HT1080 (cell line): ENCODE measurements at places on chromosomes 3 and 15. TPM values are rescaled to one million over a fixed set of nuclear protein-coding genes. Genes with fewer than 3 reads are reported as not detected.

DNA sequence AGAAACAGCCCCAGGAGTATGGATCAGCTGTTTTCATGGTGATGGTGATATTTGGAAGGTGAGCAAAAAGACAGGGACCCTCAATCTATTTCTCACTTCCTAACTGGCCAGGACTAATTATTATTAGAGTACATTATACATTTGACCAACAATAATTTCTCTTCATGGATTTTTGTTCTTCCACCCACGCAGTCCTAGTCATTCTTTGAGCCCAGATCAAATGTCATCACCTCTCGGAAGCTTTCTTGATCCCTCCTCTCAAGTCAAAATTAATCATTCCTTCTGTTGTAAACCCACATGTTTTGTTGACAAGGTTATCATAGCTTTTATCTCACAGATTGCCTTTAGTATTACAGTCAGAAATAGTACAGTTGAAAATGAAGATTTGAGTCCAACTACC is 29.2 kb upstream of the PRICKLE2 start:
- no peak for DNase-seq

GRCh38 chr15:74129586-74130154 is 716 bp upstream of the ISLR2 start:
- no peak for DNase-seq

- no peak for DNase-seq
Observed at GRCh38 chr15:38320181-38320580, 67.5 kb downstream of the SPRED1 start.

DNA sequence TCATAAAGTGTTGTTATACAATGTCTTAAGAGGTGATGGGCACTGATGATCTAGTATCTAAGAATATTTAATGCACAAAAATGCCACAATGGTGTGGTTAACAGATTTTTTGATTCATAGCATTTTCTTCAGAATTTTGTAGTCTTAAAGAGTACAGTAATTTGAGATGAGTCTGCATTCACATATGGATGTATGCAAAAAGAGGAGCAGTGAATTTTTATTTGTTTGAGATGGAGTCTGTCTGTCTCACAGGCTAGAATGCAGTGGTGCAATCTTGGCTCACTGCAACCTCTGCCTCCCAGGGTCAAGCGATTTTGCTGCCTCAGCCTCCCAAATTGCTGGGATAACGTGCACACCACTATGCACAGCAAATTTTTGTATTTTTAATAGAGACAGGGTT is 110.5 kb downstream of the ZPLD1 start:
- no peak for DNase-seq

DNA sequence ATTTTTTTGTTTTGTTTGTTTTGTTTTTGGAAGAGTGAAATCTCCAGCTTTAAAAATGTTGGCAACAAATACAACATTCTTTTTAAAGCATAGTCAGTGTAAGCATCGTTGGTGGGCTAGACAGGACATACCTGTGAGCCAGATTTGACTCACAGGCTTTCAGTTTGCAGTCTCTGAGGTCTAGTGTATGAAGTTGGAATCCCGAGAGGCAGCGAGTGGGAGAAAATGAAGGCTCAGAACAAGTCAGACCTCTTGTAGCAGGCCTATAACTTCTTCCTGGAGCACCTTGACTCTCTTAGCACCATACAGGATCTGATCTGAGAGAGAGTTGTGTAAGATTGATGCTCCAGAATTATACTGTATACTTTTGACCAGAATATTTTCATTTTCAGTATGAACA is 60.2 kb downstream of the CNTN4 start:
- no peak for DNase-seq

GRCh38 chr3:174376346-174376745 is 482.8 kb upstream of the NAALADL2 start:
- DNase-seq, result no peak

GRCh38 chr3:123449102-123449996 is 459 bp upstream of the ADCY5 start:
- DNase-seq, result no peak

- no peak for DNase-seq
Observed at GRCh38 chr3:72744330-72744729, 103.9 kb downstream of the SHQ1 start.

The SAMMSON gene
- total RNA-seq, result 0.43 and 0.93 TPM in 2 replicates
